Mucosa of gallbladder (tissue), 1 donor: ENCODE measurements at places on chromosomes 1 and 21. TPM values are rescaled to one million over a fixed set of nuclear protein-coding genes. Genes with fewer than 3 reads are reported as not detected.
A peak's percentile ranks its signal among the peaks of the same experiment; 100 is the strongest.

GRCh38 chr1:154705544-154705943, 97.6 kb upstream of the ADAR start:
- no peak for DNase-seq

- no peak for DNase-seq
Observed at GRCh38 chr1:45394342-45394741, 54.1 kb upstream of the MUTYH start.

DNA sequence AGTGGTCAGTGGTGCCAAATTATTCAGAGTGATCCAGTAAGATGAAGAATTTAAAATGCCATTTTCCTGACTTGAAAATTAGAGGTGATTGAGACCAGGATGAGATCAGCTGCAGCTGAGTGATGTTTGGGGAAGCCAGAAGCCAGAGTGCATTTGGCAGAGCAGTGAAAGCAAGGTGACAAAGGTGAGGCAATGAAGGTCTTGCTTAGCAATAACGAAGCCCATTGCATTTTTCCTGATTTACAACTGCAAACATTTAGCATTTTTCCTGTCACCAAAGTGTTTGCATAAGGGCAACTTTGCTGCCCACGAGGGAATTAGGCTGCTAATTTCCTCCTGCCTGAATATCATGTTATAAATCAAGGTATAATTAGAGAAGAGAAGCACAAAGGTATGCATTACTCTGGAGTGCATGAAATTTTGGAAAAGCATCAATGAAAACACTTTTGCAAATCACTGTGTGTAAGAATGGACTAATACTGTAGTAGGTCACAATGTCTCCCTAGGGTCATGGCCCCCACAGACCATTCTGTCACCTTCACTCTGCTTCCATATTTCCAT, 188.2 kb upstream of the LYPLAL1 start:
- no peak for DNase-seq

DNA sequence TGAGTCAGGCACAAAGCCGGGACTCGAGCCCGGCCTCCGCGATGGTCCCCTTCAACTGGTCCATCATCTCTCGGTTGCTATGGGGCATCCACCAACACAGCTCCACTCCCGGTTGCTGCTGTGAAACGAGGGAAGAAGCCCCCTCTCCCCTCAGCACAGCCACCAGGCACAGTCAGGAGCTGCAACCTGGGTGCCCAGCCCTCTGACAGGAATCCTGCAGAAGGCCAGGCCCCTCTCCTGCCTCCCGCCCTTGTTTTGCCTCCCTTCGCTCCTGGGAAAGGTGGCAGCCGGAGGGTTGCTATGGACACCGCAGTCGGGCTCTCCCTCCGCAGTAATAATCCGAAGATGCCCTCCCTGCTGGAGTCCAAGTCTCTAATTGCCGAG, 8.9 kb upstream of the KCNN3 start:
- DNase-seq: no peak

- no peak for DNase-seq
Observed at GRCh38 chr1:24443241-24443656, 27.6 kb downstream of the NIPAL3 start.

GRCh38 chr1:173409613-173410012, 67.5 kb upstream of the PRDX6 start:
- peak; percentile 38 for DNase-seq

DNA sequence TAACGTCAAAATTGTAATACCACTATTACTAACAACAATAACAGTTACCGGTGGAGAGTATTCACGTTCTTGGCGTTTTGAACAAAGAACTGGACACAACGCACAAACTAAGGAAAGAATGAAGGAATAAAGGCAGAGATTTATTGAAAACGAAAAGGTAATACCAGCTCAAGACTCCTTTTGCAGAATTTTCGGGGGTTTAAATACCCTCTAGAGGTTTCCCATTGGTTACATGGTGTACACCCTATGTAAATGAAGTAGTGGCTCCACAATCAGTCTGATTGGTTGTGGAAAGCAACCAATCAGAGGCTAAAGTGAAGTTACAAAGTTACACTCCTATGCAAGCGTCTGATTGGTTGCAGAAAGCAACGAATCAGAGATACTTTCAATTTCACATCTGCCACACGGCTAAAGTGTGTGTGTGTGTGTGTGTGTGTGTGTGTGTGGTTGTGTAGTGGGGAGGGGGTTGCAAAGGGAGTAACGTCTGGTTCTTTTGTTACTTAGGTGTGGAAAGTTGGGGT, 1.1 kb upstream of the GTF2B start:
- peak; percentile 29 for DNase-seq

GRCh38 chr1:22315315-22316078, 136.2 kb upstream of the ZBTB40 start:
- DNase-seq: no peak

- no peak for DNase-seq
Observed at GRCh38 chr1:84069236-84069845, 70.4 kb upstream of the TTLL7 start.

DNA sequence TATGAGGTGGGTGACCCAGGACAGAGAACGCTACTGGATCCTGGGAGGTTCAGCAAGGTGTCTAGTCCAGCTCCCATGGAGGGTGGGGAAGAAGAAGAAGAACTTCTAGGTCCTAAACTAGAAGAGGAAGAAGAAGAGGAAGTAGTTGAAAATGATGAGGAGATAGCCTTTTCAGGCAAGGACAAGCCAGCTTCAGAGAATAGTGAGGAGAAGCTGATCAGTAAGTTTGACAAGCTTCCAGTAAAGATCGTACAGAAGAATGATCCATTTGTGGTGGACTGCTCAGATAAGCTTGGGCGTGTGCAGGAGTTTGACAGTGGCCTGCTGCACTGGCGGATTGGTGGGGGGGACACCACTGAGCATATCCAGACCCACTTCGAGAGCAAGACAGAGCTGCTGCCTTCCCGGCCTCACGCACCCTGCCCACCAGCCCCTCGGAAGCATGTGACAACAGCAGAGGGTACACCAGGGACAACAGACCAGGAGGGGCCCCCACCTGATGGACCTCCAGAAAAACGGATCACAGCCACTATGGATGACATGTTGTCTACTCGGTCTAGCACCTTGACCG, 8.6 kb upstream of the PIGV start:
- DNase-seq: no peak

- DNase-seq: no peak
Observed at GRCh38 chr1:108141621-108142020, 58.5 kb downstream of the SLC25A24 start.

GRCh38 chr1:30379684-30380624, 343.4 kb downstream of the MATN1 start:
- DNase-seq: peak; percentile 73

DNA sequence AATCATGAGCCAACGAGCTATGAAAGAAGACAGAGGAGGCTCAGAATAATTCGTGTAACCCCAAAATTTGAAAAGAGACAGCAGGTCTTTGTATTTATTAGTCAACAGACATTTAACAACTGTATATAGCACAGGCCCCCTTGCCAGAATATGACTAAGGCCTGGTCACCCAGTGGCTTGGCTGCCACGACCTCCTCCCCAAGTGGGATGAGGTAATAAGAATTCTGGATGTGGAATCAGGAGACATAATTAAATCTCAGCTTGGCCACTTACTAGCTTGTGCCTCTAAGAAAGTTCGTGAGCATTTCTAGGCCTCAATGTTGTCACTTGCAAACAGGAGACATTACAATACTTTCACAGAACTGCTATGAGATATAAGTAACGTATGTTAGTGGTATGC, 134.2 kb upstream of the TNFSF4 start:
- DNase-seq: no peak

DNA sequence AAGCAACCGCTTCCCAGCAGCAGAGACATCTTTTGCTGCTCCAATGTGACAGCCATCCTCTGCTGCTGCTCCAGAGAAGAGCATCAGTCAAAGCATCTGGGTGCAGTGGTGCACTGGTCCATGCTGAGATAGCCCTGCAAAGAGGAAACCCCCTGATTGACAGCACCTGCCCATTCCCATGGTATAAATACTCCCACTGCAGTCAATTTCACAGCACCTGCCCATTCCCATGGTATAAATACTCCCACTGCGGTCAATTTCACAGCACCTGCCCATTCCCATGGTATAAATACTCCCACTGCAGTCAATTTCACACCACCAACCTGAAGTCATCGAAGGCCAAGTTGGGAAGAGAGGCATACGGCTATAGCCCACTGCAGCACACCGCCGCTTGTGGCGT, 25.5 kb downstream of the FBXO2 start:
- DNase-seq: no peak

GRCh38 chr1:81802707-81803430, 2.1 kb downstream of the ADGRL2 start:
- DNase-seq: peak; percentile 59

- DNase-seq: no peak
Observed at GRCh38 chr1:35539073-35539823, 18.0 kb downstream of the KIAA0319L start.

DNA sequence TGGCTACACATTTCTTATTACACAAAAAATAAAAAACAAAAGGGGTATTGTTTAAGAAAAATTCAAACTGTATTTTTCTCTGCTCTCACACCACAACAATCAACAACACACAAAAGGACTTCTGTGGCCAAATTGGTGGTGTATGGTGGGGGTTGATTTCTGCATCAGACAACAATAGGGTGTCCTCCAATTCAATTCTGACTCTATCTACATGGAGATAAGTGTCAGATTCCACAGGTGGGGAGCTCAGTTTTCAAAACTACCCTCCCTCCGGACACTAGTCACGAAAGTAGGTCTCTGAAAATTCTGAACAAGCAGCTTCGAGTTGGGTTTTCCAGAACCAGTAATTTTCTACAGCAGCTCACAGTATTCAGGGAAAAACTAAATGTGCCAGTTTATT, 744.9 kb upstream of the NCAM2 start:
- DNase-seq: no peak

DNA sequence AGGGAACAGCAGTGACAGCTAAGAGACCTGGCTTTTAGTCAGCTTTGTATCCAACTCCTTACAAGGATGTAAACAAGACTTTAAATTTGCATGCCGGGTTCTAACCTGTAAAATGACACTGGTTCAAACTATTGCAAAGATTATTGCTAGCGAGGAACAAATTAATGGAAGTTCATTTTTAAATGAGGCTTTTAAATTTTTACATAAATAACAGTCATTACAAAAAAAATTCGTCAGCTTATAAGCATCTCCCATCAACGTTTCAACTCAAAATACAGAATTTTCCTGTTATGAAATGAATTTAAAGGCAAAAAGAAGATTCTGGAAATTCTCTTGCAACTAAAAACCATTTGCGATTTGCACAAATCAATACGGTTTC, 668 bp downstream of the KIF14 start:
- no peak for DNase-seq

GRCh38 chr1:54705153-54705552, 10.5 kb upstream of the TTC4 start:
- DNase-seq: no peak

DNA sequence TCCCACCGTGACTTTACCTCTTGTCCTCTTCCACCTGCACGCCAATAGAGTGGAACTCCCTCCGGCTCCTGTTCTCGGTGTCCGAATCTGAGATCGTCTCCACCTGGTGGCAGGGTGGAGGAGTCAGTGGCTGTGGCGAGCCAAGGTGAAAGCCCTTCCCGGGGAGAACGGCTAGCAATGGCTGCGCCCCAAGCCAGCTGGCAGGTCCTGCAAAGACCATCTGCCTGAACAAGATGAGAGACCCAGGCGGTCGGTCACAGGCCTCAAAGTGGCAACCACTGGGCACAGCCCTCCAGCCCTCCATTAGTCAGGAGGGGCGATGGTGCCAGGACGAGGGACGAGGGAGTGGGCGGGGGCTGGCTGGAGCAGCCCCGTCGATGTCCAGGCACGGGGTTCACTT, 25.4 kb upstream of the SMIM12 start:
- DNase-seq: no peak

- no peak for DNase-seq
Observed at GRCh38 chr1:167175901-167176300, 44.8 kb upstream of the POU2F1 start.

DNA sequence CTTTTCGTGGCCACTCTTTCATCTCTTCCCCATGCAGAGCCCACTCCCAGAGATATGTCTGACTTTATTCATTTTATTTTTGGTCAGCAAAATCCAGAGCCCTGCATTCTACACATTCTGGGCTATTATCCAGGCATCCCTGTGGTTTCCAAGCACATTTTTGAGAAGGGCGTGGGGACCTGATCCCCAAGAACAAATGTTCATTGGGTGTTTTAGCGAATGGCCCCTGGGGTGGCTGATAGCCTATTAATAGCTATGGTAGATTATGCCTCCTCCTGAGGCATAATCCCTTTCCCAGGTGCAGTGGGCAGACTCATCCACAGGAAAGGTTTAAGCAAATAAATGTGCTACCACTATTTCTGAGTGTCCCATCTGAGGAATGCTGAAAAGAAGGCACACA, 511.8 kb upstream of the USP24 start:
- no peak for DNase-seq

DNA sequence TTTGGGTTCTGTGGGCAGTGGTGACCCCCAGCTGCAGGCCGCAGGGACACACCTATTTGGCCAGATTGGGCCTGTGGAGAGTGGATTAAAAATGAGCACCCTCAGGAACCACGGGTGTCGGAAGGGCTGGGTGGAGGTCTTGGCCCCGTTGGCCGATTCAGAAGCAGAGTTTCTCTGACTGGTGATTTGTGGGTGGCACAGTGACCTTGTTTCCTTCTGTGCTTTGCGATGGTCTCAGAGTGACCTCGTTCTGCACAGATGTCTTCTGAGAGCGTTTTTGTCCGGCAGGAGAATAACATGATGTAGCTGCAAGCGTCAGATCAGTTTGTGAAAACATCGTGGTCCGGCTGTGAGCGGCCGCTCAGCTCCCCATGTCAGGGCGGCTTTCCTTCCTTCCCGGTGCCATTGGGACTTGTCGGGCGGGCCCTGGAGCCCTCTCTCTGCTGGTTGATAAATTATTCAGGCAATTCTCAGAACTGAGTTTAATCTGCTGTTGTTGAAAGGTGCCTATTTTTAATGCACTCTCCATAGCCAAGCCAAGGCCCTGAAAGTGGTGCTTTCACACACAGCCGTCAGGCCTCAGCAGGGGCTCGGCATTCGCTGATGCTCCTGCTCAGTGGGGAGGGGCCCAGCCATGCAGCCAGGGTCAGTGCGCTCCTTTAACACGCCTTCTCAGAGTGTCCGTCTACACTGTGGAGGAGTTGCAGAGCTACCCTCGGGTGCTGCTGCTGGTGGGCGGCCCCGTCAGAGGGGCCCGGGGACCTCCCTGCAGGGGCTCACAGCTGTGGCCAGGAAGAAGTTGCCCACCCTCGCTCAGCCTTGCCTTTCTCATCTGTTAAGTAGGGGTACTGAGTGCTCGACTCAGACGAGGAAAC, 26.8 kb downstream of the TRPM2 start:
- no peak for DNase-seq

Gene SLAMF6
- 2.2 TPM for total RNA-seq

Gene CEP85
- total RNA-seq: 10.0 TPM

Gene CLCA4
- 0.20 TPM for total RNA-seq

Gene USH2A
- total RNA-seq: 0.03 TPM

Gene TRIM67
- 0.03 TPM for total RNA-seq

Gene SPATA21
- not detected for total RNA-seq

Gene AGTRAP
- 38.7 TPM for total RNA-seq

Gene SLC25A33
- total RNA-seq: 4.5 TPM

Gene CNR2
- 0.03 TPM for total RNA-seq
